ENCODE measurements at places on chromosomes 2 and 18.

GRCh38 chr18:78758496-78758895 lies 221.1 kb upstream of the SALL3 start:
- DNase-seq, result peak; percentile 12

DNA sequence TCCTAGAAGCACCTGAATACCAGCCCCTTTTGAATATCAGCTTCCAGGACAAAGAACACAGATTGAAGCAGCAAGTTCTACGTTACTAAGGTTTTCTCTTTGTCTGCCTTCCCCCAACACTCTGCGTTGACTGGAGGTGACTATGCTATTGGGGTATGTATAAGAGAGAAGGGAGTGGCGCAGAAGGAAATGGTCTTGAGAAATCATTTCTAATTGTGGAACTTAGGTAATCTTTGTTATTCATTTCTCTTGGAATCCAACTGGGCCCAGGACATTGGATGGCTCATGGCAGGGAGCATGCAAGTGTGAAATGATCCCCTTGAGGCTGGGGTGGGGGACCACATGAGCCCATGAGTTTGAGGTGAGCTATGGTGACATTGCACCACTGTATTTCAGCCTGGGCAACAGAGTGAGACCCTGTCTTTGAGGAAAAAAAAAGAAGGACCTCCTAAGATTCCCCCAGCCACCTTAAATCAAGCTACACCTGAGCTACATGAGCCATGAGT lies 29.7 kb downstream of the XDH start:
- no peak for DNase-seq

DNA sequence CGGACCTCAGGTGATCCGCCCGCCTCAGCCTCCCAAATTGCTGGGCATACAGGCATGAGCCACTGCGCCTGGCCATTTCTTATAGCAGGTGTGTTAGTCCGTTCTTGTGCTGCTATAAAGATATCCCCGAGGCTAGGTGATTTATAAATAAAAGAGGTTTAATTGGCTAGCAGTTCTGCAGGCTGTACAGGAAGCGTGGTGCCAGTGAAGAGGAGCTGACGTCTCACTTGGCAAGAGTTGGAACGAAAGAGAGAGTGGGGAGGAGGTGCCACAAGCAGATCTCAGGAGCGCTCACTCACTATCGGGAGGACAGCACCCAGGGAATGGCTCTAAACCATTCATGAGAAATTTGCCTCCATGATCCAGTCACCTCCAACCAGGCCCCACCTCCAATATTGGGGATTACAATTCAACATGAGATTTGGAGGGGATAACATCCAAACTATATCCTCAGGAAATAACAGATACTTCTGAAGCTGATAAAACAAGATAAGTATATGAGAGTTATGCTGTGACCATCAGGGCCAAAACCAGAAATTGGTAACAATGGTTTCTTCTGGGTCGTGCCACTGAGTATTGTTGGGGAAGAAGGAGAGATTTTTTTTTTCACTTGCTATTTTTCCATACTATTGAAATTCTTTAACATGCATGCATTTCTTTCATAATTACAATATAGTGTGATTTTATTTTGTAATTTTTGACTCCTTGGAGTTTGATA lies 7.4 kb upstream of the RMC1 start:
- peak; percentile 32 for DNase-seq

GRCh38 chr2:61460163-61460562 lies 10.7 kb downstream of the USP34 start:
- DNase-seq, result no peak

DNA sequence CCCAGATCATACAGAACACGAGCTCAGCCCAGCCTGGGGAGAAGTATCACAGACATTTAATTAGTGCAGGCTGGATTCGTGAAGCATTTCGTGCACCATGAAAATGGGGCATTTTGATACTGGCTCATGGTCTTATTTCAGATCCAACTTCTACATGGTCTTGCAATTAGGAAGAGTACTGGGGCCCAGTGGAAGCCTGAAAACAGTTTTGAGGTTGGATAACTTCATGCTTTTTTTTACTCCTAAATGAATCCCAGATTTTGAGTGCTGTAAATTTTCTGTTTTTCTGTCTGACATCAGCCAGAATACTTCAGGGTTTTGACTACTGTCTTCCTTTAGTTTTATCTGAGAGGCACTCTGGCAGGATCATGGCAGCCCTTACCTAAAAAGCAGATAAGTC lies 160.1 kb downstream of the GFPT1 start:
- DNase-seq, result no peak

- no peak for DNase-seq
Observed at GRCh38 chr2:226137201-226137811, 662.3 kb downstream of the IRS1 start.

DNA sequence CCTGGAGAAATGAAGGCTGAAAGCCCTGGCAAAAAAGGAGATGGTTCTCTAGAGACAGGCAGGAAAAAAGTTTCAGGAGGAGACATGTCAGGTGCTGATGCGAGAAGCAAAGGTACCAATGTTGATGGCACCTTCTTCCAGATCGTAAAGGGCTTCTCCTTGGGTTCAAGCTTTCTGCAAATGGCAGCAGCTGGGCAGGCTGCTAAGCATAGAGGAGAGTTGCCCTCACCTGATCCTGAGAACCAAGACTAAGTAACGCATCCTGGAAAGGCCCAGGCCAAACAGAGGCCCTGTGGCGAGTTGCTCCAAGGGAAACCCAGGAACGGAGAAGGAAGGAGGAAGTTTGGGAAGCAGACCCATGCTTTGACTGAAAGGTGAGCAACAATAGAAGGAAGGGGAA lies 23.6 kb upstream of the AFTPH start:
- no peak for DNase-seq

- no peak for DNase-seq
Observed at GRCh38 chr18:23673725-23674124, 11.0 kb upstream of the ANKRD29 start.

All from breast epithelium (tissue), 4 donors.